ENCODE measurements at places on chromosomes 11 and 22. TPM values are rescaled to one million over a fixed set of nuclear protein-coding genes. Genes with fewer than 3 reads are reported as not detected.

DNA sequence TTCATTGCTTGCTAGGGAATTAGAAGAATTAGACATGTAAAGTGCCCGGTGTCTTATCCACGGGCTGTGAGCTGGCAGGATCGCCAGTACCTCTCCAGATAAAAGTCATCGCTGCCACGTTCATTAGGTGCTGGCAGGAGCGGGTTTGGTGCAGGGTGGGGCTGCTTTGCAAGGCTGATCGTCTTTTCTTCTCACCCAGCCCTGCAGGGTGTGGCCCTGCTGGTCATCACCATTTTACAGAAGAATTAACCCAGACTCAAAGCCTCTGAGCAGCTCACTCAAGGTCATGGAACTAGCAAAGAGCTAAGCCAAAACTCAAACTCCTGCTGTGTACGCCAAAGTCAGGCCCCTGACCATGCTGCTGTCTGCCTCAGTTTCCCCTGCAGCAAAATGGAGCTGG, 6.1 kb upstream of the FGF4 start:
- no peak for DNase-seq

Gene CYB561A3
- polyA plus RNA-seq, result 62.1 TPM

Gene JRKL
- polyA plus RNA-seq, result 2.5 TPM

DNA sequence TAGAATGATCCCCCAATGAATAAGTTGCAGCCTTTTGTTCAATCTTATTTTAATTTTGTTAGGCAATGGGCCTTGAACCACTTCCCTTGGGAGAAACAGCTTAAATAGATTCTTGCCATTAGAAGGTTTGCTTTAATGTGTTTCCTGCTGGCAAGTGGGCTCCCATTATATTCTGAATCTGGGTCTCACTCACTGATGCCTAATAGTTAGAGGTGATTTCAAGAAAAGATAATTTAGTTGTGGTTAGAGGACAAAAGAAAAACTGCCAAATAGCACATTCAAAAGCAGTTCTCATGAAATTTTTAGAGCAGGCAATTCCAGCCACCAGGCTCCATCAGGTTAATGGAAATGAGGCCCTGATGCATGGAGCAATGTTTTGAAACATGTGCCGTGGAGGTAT, 362.6 kb upstream of the CHORDC1 start:
- no peak for DNase-seq

DNA sequence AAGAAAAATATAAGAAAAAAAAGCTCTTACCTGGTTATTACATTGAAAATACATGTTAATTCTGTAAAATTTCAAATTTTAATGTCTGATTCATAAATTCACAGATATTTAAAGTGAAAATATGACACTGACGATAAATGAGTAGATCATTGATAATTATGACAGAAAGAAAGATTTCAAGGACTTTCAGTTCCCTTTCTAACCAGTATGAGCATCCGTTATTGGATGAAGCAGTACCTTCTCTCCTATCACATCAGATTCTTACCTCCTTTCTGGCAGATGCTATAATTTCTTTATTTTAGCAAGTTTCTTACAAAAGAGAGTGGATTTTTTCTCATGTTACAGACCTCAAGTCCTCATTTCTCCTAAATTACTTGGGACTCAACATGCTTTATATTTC, 847.3 kb downstream of the JRKL start:
- no peak for DNase-seq

GRCh38 chr11:42840176-42840829, 471.5 kb upstream of the API5 start:
- no peak for DNase-seq

- DNase-seq, result no peak
Measured at GRCh38 chr22:17009640-17010291, 1.7 kb upstream of the GAB4 start.

DNA sequence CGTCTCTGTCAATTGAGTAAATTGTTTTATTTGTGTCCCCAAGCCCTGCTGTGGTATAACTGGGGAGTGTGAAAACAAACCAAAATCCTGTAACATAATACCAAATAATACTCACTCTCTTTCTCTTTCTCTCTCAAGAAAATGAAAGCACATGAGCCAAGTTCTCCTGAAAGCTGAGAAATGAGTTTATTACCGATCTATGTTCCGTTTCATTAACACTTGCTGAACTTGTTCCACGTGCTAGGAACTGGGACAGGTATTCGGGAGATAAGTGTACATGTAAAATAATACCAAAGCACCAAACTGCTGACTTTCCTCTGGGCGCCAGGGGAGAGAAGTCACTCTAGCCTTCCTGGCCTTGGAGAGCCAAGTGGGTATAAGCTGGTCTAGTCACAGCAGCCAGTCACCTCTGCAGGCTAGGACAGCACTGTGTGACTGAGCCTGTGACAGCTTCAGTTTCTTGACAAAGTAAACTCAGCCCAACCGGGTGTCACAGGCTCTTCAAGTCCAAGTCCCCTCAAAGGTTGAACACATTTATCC, 23.1 kb downstream of the CD6 start:
- DNase-seq, result no peak

DNA sequence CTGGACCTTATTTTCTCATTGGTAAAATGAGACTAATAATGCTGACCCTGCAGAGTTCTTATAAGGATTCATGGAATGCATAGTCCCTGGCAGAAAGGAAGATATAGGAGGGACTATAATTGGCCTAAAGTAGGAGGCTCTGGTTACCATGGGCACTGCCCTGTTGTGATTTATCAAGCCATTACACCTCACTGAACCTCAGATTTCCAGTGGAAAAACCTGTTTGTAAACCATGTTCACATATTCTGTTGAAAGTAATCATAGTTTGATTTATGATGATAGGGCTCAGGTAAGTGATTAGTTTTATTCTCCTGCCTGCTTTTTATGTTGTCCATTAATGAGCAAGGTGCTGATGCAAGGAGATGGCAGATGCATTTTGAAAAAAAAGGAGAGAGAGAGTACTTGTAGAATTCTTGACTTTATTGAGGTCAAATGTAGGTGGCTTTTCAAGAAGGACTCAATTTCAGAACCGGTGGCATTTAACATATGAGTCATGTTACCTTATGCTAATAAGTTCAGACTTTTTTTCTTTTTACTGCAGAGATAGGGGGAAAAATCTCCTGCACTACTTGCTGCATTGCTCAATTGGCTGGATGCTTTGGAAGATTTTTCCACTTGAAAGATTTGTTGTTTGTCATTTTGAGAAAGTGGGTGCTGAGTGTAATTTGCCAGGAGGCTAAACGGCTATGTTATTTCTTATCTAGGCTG, 14.6 kb downstream of the NF2 start:
- no peak for DNase-seq

Measured in CD8-positive, alpha-beta memory T cell (primary cell).